ENCODE measurements at places on chromosomes 6 and 20. TPM values are rescaled to one million over a fixed set of nuclear protein-coding genes. Genes with fewer than 3 reads are reported as not detected.

THEMIS gene
- 3.1 TPM for total RNA-seq

CCM2L gene
- 7.9 TPM for total RNA-seq

TFAP2B gene
- total RNA-seq = 1.4 TPM

ZSCAN16 gene
- 2.4 TPM for total RNA-seq

TFAP2D gene
- total RNA-seq = not detected

ANKRD66 gene
- 9.4 TPM for total RNA-seq

GRM1 gene
- total RNA-seq = 1.9 TPM

TRAPPC3L gene
- total RNA-seq = 1.4 TPM

KHDC1 gene
- total RNA-seq = 8.9 TPM

BPI gene
- not detected for total RNA-seq

APOBEC2 gene
- total RNA-seq = 1.2 TPM

SNAI1 gene
- total RNA-seq = not detected

LYRM2 gene
- total RNA-seq = 19.3 TPM

PDRG1 gene
- total RNA-seq = 1.2 TPM

FOXQ1 gene
- not detected for total RNA-seq

HDGFL1 gene
- total RNA-seq = 2.9 TPM

PAX1 gene
- total RNA-seq = 1.9 TPM

CGAS gene
- total RNA-seq = 13.0 TPM

PRIM2 gene
- total RNA-seq = 15.9 TPM

TCFL5 gene
- 21.9 TPM for total RNA-seq

TSBP1 gene
- 1.7 TPM for total RNA-seq

TRIM15 gene
- total RNA-seq = 0.48 TPM

DEFB124 gene
- total RNA-seq = not detected

DEF6 gene
- 8.9 TPM for total RNA-seq

POPDC3 gene
- total RNA-seq = 1.7 TPM

CDS2 gene
- total RNA-seq = 27.2 TPM
